Stimulated activated naive CD4-positive, alpha-beta T cell (primary cell): ENCODE measurements at places on chromosomes 3 and 15.

DNA sequence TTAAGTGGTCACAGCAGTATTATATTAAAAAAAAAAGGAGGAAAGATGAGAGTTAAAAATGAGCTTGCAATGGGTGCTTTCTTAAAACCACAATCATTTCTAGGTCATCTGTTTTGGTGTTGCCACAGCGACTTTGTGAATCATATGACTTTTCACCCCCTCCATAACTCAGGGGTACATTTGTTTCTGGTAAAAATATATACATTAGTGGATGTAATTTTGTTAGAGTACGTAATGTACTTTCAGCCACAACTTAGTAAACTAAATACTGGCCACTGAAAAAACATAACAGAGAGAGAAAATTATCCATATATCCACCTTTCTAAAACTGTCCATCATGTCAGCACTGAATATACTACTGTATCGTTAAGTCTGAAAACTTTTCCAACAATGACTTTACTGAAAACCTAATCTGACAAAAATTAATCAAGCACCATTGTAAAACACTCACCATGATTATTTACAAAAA, 3.4 kb downstream of the ANKRD28 start:
- DNase-seq: no peak

DNA sequence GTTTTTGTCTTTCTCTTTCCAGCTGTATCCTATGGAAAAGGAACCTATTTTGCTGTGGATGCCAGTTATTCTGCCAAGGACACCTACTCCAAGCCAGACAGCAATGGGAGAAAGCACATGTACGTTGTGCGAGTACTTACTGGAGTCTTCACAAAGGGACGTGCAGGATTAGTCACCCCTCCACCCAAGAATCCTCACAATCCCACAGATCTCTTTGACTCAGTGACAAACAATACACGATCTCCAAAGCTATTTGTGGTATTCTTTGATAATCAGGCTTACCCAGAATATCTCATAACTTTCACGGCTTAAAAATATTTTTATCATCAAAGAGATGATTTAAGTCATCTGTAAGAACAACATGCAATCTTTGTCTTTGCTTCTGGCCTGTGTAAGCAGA, 44.9 kb upstream of the PARP14 start:
- no peak for DNase-seq

DNA sequence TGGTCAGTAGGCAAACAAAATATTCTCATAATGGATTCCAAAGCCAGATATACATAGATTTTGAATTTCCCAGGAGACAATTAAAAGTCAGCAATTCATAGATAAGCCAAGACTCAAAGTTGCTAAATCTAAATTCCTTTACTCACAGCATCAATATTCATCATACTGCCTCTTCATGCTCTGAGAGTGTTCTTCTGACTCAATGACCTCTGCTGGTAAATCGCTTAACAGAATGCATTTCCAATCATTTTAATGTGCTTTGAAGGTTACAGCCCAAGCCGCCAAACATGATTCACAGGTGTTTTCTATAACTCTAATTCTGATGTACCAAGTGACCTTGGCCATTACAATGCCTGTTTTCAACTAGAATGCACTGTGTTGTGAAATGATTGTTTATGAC, 24.2 kb upstream of the SLC4A7 start:
- no peak for DNase-seq

DNA sequence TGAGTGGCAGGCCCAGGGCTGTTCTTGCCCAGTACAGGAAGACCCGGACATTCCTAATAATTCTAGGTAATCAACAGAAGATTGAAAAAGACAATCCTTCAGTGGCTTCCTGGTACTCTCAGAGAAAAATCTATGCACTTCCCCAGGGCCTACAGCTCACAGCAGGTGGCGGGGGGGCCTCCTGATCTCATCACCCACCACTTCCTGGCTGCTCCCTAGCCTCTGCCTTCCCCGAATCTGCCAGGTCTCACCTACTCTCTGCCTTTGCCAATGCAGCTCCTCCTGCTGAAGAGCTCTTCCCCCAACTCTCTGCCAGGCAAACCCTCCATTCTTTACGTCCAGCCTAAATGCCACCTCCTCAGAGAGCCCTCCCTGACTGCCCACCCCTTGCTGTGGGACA, 37.5 kb downstream of the EHD4 start:
- DNase-seq: peak; percentile 70

DNA sequence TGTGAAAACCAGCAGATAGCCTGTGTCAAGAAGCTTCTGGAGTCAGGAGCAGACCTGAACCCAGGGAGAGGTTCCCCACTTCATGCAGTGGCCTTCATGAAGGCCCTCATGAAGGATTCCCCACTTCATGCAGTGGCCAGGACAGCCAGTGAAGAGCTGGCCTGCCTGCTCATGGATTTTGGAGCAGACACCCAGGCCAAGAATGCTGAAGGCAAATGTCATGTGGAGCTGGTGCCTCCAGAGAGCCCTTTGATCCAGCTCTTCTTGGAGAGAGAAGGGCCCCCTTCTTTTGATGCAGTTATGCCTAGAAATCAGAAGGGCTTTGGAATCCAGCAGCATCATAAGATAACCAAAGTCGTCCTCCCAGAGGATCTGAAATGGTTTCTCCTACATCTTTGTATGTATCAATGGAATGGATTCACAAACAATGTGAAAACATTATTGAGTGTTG, 103.9 kb upstream of the CHD2 start:
- no peak for DNase-seq

- DNase-seq: no peak
These were observed 9.9 kb downstream of the MYD88 start for GRCh38 chr3:38148311-38148882.

DNA sequence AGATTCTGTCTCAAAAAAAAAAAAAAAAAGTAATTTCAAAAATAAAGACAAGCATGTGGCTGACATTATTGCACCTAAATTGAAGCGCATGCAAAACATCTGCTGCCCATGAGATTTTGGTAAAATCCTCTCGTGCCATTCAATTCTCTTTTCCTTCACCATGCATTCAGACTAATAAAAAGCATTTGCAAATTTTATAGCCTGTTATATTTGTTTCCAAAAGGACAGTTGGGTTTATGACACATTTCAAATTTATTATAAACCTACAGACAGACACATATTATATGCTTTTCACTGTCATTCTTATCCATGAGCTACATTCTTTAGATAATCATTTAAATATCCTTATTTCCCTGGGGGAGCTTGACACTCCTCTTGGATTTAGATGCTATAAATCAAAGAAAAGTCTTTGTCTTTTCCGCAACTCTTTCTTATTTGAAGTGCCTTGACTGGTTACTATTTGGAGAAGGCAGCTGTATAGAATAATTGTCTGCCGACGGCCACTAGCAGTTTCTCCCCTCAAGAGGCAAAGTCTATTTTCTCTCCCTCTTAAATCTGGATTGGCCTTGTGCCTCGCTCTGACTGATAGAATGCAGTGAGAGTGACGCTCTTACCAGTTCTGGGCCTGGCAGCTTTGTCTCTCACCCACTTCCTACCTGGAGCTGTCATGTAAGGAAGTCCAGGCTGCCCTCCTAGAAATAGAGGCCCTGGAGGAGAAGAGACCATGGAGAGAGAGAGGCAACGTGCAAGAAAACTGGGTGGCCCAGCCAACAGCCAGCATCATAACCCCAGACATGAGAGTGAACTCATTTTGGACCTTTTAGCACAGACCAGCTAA, 6.8 kb upstream of the LRIG1 start:
- no peak for DNase-seq
